Cortex of kidney (tissue), 1 donor: ENCODE measurements at places on chromosomes 13 and 19.

DNA sequence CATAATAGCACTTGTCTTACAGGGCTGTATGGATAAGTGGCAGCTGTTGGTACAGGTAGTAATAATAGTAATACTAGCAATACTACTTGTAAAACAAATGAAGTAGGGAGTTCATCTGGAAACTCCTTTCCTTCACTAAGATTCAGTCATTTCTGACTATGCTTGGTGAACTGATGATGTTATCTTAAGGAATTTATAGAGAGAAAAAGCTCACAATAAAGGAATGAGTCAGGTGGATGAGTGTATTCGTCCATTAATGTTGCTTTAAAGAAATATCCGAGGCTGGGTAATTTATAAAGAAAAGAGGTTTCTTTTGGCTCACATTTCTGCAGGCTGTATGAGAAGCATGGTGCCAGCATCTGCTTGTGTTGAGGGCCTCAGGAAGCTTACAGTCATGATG is 477.3 kb downstream of the KLF12 start:
- no peak for DNase-seq

- no peak for DNase-seq
Measured at GRCh38 chr13:23325191-23325590, 108.3 kb downstream of the SACS start.

- DNase-seq = no peak
Measured at GRCh38 chr13:95267662-95268342, 33.4 kb downstream of the ABCC4 start.

- DNase-seq = no peak
Measured at GRCh38 chr13:32209652-32210051, 105.5 kb downstream of the ZAR1L start.

DNA sequence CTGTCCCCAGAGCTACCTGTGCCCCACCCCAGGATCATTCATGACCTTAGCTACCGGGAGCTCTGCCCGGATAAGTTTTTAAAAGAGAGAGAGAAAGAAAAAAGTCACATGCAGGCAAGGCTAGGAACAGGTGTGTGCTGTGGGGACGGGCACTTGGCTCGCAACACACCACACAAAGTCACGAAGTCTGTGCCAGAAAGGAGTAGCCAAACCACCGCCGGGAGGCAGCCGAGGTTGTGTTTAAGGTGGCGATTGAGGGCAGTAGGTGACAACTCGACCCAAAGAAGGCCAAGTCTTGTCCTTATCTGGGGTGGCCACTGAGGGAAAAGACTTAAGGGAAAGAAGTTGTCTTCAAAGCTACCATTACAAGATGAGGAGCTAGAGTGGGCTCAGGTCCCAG is 4.6 kb upstream of the TSHZ3 start:
- DNase-seq = no peak

GRCh38 chr13:74979703-74980102 is 502.3 kb downstream of the TBC1D4 start:
- DNase-seq = no peak

- DNase-seq = no peak
Measured at GRCh38 chr19:20664901-20665781, 3.8 kb upstream of the ZNF626 start.

GRCh38 chr19:11587302-11587974 is 9.8 kb upstream of the ZNF627 start:
- no peak for DNase-seq

GRCh38 chr13:93233997-93234416 is 7.4 kb downstream of the GPC6 start:
- no peak for DNase-seq

DNA sequence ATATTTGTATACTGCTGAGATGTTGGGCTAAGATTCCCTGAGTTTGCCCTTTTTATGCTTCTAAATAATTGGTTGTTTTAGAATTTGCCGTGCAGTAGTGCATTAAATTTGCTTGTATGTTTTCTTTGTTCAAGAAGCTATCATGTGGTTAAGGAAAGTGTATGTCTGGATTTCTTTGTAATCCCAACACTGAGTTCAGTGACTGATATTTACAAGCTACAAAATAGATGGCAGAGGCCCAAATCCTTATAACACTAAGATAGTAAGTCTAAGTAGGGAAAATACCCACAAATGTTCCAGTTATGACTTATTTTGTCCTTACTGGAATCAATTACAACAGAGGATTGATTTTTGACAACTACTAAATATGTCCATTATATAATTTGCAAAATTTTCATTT is 435.0 kb upstream of the KLF12 start:
- DNase-seq = no peak

GRCh38 chr13:110073982-110074381 is 233.0 kb downstream of the COL4A1 start:
- no peak for DNase-seq

DNA sequence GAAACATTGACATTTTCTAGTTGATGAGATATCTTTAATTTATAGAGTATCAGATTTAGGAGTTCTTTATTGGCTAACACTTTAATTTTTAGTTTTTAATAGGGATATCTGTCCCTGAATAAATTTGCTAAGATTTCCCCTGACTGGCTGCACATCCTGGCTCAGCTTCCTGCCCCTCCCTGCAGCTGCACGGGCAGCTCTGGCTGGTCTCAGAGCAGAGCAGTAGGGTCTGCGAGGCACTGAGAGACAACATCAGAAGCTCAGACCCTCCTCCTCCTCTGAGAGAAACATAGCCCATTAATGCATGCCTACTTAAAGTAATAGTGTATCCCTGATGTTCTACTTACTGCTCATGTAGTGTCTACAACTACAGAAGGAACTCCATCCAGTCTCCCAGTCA is 139.2 kb downstream of the TNFSF13B start:
- no peak for DNase-seq

DNA sequence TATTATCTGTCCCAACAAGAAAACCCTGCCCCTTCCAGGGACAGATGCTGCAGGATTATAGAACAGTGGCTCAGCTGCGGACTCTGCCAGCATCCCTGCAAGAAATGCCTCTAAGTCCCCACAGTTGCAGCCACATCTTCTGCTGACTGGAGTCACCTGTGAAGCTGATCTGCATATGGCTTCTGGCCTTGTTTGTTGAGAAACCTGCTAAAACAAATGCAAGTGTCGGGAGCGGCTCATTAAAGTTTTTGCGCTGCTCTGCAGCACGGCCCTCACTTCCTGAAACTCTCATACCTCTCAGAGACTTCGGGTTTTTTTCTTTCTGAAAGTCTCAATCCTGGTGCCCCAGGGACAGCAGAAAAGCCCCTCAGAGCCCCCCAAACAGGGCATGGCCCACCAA is 725.0 kb downstream of the UQCRFS1 start:
- no peak for DNase-seq

GRCh38 chr13:45063261-45063860 is 56.9 kb upstream of the GTF2F2 start:
- DNase-seq = no peak

DNA sequence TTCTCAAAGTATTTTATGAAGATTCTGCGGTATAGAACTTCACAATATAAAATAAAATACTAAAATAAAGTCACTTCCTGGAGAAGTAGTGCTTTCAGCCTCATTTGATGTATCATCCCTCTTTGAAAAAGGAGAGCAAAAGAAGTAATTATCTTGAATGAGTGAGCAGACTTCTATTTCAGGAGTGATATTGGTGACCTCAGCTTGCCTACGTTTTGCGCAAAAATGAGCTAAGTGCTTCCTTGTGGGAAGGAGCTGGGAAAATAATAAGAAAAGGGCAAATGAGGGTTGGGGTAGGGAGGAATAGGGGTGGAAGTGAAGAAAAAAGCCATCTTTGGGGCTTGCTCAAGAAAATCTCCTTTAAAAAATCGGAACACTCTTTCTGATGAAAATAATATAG is 1773.6 kb downstream of the OLFM4 start:
- no peak for DNase-seq

DNA sequence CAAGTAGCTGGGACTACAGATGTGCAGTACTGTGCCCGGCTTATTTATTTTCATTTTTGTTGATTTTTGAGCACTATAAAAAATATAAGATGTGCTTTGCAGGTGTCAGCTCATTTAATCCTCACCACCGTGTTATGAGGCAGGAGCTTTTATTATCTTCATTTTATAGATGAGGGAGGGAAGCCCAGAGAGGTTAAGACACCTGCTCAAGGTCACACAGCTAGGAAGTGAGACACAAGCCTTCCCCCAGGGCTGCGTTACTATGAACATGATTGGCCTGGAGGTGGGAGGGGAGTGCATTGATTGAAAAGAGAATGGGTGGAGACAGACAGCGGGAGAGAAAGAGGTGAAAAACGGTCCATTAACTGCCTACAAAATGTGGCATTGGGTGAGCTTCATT is 7.2 kb downstream of the ANKRD24 start:
- DNase-seq = no peak

DNA sequence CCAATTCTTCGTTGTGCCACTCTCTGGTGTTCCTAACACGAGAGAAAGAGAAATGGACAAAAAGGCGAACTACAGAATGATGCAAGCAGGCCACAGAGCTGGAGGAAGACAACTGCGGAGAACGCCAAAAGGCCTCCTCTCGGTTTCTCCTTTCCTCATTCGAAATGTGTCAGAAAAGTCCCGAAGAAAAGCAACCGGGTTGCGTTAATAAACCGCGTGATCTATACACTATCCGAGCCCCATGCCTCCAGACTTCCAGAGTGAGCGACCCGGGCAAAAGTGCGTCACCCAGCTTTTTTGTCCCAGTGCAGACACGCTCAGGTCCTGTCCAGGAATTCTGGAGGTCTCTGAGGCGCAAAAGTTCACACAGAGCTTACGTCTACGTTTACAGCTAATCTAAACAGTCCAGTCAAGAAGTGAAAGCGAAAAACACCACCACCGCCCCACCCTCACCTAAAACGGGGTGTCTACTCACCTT is 413 bp downstream of the N4BP2L2 start:
- DNase-seq = no peak

DNA sequence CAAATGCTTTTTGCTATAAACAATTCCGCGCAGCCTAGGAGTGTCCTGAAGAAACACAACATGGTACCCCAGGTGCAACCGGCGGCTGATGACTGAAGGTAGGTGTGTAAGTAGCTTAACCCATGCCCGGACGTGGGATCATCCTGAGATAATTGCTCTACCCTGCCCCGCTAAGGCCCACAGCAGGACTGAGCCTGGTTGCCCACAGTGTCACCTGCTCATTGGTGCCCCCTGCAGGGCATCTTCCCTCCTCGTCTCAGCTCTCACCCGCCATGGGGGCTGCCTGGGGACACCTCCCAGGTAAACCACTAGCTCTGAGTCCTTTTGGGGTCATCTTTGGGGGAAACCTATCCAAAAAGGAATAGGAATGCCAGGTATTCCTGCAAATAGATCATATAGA is 22.3 kb downstream of the TMEM161A start:
- no peak for DNase-seq

- no peak for DNase-seq
Measured at GRCh38 chr19:43639519-43640423, at the start of gene CADM4. CADM4 (minus strand) TSS chr19:43639850; CDS start chr19:43639790, 60 bp downstream.

DNA sequence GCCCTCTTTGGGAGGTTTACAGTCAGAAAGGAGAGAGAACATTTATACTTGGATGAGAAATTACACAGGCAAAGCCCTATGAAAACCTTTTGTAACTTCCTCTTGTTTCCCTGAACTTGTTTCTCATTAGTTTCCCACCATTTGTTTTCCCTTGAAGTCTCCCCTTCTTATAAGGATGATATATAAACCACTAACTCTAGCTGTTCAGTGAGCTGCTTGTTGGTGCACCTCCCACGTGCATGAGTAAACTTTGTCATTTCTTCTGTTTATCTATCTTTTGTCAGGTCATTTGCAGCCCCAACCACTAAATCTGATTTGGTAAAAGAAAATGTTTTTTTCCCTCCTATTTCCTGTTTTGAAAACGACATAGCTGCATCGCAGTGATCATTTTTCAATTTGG is 919.9 kb downstream of the SLITRK1 start:
- no peak for DNase-seq

- no peak for DNase-seq
Measured at GRCh38 chr13:79503473-79504017, 22.6 kb downstream of the NDFIP2 start.

GRCh38 chr13:64782466-64782865 is 2447.7 kb downstream of the PCDH9 start:
- no peak for DNase-seq

DNA sequence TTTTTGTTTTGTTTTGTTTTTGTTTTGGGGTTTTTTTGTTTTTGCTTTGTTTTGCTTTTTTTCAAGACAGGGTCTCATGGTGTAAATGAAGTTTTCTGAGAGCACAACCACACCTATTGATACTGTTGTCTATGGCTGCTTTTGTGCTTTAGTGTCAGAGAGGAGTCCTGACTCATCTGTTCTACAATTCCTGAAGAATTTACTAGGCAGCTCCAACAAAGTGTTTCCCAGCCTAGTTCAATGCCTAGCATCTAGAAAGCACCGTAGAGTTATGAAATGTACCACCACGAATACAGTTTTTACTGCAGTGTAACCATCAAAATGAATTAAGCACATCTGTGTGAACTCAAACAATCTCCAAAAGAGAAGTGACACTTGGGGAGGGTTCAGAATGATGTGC is 21.2 kb downstream of the SAFB start:
- DNase-seq = no peak

DNA sequence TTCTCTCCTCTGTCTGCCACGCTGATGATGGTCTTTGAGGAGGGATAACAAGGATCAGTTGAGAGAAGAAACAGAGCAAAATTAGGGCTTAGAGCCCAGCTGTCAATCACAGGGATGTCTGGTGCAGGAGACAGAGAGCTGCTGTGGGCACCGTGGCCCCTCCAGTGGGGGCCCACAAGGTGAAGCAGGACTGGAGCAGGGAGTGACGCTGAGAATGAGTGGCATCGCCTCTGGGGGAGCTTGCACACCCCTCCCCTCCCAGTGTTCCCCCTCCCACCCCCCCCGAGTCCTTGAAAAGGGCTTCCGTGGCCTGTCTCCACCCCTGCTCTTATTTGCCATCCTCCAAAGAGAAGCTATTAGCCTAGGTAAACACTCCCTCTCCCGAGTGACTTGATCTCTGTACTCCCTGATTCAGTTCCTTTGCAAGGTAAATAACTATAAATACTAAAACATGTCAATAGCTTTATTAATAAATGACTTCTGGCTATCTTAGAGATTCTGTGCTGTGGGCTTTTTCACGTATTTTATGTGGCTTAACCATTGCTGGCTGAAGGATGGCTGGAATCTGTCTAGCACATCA is 440.0 kb downstream of the ZNF536 start:
- DNase-seq = no peak

DNA sequence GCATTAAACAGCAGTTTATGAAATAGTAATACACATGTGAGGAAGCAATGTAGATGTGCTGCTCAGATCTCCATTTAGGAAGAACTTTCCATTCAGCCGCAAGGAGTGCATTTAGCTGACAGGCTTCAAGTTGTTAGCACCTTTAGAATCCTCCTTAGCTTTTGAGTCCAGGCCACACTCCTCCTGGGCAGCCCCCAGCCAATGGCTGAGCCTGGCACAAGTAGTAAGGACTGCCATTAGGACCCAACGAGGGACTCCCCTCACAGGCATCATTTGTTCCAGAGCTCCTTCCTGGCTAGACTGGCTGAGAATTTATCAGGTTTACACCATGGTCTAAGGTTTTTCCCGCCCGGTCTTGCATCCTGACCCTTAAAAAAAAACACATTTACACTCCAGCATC is 201.4 kb downstream of the DIAPH3 start:
- no peak for DNase-seq

GRCh38 chr13:67133476-67133875 is 96.7 kb downstream of the PCDH9 start:
- DNase-seq = no peak
